ENCODE measurements at places on chromosomes 5 and 9.
A peak's percentile ranks its signal among the peaks of the same experiment; 100 is the strongest.

- DNase-seq, result no peak
Observed at GRCh38 chr5:14545308-14545707, 36.3 kb upstream of the OTULINL start.

- peak; percentile 6 for DNase-seq
Observed at GRCh38 chr5:103232393-103232999, 26.1 kb upstream of the MACIR start.

- no peak for DNase-seq
Observed at GRCh38 chr5:175889910-175890684, 18.7 kb downstream of the CPLX2 start.

- no peak for DNase-seq
Observed at GRCh38 chr5:179315356-179315890, 29.8 kb downstream of the ADAMTS2 start.

DNA sequence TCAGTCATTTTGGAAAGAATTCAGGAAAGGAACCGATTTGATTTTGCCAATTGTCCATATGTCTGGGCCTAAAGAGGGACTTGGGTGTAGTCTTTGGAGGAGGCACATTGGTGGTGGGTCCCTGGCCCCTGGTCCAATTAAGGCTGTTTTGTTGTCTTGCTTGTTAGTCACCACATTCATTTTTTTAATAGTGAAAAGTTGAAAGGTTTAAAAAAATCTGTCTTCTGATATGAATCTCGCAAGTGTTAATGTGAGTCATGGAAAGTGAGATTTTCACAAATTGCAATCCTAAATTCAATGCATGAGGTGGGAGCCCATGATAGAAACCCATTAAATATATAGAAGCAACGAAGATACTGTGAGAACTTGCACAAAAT lies 165.9 kb upstream of the OTULINL start:
- no peak for DNase-seq

GRCh38 chr9:74331607-74332006 lies 165.5 kb upstream of the RORB start:
- no peak for DNase-seq

GRCh38 chr9:135670721-135671590 lies 7.8 kb downstream of the LCN9 start:
- DNase-seq, result no peak

DNA sequence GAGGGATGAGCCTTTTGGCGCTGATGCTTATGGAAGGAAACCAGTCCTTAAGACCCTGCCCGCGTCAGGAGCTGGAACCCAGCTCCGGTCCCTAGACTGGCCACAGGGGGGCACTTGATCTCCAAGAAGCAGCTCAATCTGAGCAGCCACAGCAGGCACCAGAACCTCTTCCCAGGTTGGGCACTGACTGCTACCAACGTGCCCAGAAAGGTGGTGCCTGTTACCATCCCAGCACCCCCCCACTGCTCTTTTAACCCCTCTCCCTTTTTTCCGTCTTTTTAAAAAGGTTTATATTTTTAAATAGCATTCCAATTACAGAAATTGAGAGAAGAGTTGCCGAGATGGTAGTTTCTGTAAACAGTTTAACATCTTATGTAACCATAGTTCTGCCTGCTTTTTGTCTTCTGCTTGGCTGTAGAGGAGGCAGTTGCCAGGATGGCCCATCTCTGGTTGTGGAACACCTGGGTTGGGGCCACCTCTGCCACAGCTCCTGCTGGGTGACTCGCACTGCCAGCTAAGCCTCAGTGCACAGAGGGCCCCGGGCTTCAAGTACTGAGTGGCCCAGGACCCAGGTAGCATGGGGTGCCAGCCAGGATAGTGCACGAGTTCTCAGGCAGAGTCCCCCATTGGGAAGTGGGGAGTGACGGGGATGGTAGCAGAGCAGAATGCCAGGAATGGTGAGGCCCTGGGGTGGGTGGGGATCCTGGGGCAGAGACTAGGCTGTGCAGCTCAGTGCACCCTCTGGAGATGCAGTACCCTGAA lies 62.8 kb downstream of the PFDN1 start:
- DNase-seq, result peak; percentile 37

DNA sequence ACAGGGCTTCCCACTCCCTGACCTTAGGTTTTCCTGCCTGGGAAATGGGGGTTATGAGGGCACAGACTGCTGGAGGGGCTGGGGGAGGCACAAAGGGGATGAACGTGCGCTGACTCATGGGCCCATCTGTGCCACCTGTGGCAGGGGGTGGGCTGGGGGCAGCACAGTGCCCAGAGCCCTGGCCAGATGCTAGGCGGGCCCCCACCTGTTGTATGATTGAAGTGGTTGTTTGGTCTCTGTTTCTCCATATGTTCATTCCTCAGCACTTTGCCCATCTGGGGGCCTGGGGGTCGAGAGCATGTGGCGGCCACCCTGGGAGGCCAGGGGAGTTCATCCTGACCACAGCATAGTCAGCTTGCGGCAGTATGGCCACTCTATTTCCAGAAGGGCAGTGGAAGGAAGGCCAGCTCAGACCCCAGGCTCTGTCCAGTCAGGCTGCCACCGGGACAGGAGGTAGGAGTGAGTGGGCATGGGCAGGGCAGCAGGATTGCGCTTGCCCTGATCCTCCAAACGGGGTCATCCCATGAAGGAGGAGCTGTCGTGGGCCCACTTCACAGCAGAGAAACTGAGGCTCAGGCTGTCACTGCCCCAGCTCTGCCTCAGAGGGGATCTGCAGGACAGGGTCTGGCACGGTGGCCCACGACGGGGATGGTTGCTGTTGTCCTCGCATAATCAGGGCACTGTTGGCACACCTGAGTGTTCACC lies 841 bp upstream of the NINJ1 start:
- DNase-seq, result no peak

DNA sequence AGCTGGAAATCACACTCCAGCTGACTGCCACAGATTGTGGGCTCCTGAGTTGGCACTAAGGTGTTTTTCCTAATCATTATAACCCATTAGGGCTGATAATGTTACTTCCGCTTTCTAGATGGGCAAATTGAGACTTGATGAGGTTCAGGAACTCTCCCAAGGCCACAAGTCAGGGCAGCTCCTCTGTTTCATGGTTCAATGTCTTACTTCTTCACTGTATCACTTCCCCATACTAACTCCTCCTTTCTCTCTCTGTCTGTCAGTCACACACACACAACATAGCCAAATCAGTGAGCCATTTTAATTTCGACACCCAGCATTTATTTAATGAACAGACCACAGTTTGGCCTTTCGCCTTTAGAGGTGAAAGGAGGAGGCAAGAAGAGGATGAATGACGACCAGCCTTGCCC lies 17.8 kb upstream of the TRAF1 start:
- DNase-seq, result no peak

- peak; percentile 70 for DNase-seq
Observed at GRCh38 chr5:168679515-168679920, 100.3 kb upstream of the PANK3 start.

DNA sequence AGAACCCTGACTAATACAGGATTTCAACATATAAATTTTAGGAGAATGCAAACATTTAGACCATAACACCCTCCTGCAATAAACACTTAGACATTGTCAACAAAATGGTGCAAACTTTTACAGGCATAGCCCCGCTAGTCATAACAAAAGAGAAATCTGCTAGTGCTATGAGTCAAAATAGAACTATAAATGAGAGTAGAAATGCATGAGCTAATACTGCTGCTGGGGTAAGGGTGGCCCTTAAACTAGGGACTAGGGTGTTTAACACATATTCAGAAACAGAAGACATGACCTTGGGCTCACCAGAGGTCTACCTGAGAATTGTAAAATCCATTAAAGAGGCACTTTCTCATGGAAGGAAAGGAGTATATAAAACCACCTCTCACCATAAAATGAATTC lies 131.6 kb downstream of the TLR4 start:
- DNase-seq, result no peak

DNA sequence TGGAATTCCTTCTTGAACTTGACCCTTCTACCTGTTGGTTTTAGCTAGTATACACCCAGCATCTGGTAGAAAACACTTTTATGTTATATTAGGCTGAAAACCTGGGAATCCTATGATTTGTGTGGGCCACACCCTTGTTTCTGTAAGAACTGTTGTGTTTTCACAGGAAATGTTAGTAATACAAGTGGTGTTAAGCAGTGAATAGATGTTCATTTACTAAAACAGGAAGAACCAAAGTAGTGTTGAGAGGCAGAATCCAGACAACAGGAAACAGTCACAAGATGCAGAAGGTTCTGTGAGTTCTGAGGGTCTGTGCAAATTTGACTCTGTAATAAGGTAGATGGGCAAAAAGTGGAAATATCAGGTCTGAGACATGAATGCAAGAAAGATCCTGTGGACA lies 73.0 kb upstream of the RAI14 start:
- no peak for DNase-seq

DNA sequence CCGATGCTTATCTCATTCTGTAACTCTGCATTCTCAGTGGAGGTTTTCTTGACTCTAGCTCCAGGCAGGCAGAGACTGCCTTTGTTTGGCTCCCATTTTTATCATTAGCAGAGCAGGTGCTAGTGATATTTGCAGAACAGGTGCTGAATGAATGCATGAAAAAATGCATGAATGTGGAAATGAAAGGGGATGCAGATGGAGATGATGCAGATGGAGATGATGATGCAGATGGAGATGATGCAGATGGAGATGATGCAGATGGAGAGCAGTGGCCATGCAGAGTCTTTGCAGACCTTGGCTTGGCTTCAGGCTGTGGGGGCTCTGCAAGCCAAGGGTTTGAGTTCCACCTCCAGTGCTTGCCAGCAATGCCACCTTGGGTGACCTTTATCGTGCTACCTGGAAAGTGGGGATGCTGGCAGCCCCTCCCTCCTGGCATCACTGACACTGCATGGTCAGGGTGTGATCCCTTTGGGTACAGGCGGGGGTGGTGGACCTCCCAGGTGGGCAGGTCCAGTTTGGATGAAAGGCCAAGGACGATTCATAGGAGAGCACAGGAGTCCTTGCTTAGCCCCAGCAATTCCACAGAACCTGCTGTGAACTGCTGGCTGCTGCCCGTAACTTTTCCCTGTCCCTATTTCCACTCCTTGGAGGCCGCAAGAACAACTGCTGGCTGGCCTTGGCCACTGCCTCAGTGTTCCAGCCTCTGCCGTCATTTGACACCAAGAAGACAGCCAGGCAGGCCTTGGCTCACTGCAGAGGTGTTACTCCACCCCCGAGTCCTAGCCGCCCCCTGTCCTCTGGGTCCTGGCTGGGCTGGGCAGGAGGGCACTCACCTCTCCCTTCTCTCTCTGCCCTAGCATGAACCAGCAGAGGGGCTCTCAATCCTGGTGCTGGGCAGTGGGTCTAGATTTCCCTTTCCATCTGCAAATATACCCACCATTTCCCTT lies 33.0 kb downstream of the ERGIC1 start:
- DNase-seq, result no peak

GRCh38 chr9:124037790-124038189 lies 26.2 kb downstream of the LHX2 start:
- DNase-seq, result no peak

DNA sequence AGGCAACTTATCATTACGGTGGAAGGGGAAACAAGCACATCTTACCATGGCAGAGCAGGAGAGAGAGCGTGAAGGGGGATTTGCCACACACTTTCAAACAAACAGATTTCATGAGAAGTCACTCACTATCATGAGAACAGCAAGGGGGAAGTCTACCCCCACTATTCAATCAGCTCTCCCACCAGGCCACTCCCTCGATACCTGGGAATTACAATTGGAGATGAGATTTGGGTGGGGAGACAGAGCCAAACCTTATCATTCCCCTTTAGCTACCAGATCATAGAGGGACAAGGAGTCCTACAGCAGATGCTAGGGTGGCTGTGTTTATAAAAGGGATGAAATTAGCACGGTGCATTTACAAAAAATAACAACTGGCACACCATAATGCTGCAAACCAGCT lies 2149.4 kb upstream of the ACO1 start:
- DNase-seq, result no peak

- DNase-seq, result no peak
Observed at GRCh38 chr5:92704590-92704989, 876.4 kb downstream of the NR2F1-AS1 start.

DNA sequence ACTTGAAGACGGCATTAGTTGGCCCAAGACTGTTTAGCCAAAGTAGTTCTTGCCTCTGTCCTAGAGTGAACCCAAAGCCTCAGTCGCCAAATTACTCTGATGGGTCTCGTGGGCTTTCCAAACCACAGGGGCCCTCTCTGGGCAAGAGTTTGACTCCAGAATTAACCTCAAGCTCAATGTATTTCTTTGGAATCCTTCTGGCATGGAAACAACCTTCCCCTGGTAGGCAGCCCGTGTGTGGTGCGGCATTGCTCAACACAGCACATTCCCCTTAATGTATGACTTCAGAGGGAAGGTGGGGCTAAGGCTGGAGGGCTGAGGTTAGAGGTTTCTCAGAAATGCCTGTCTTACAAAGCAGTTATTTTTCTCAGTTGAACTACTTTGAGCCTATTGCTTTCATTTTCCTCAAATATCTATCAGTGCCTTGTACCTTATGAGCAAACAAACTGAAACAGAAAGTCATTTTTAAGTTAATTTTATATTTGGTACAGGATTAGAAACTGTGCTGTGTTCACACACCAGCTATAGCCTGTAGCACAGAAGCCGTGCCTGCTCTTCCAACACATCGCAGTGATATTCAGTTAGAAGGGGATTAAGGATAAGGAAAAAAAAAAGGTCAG lies 123.9 kb upstream of the HAPLN1 start:
- DNase-seq, result peak; percentile 23

GRCh38 chr5:1916041-1917001 lies 33.6 kb upstream of the IRX4 start:
- no peak for DNase-seq

DNA sequence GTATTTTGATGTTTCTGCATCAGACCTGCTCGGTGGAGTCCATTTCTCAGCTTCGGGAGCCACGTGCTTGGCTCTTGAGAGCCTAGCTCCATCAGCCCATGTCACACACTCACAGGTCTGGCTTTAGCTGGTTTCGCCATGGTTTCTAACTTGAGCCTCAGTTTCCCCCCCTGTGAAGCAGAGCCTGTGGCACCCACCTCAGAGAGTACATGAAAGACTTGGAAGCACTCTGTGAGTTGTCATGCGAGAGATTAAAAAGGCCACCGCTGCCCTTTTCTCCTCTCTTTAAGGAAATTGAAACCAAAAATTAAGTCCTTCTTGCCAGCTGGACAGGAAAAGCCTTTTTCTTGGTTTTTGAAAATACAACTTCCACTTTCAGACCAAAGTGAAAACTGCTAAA lies 8.8 kb downstream of the TENT4A start:
- no peak for DNase-seq

GRCh38 chr5:126884269-126884819 lies 107.4 kb downstream of the LMNB1 start:
- no peak for DNase-seq

- no peak for DNase-seq
Observed at GRCh38 chr5:108637134-108637533, 110.6 kb upstream of the FER start.

GRCh38 chr9:132726576-132727130 lies 56.4 kb downstream of the GTF3C4 start:
- DNase-seq, result no peak

GRCh38 chr9:23232831-23233230 lies 593.2 kb downstream of the ELAVL2 start:
- no peak for DNase-seq

- DNase-seq, result no peak
Observed at GRCh38 chr5:55427157-55427556, 107.6 kb downstream of the PLPP1 start.
